ENCODE measurements at places on chromosomes 6 and 20.
A peak's percentile ranks its signal among the peaks of the same experiment; 100 is the strongest.

GRCh38 chr20:56685879-56686278 is 56.8 kb downstream of the TFAP2C start:
- no peak for DNase-seq

DNA sequence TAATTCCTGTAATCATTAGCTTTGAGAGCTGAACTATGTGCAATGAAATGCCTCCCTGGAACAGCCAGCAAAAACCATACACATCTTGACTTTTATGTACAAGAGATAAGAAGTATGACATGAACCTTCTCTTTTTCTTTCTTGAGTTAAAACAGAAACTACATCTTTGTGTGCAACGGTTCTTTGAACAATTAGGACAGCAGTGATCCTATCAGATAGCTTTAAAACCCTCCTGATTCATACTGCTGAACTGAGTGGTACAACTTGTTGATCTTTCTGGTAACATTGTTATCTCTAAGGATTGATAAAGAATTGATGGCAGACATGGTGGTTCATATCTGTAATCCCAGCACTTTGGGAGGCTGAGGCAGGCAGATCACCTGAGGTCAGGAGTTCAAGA is 43.4 kb downstream of the TRAF3IP2 start:
- no peak for DNase-seq

- no peak for DNase-seq
Measured at GRCh38 chr20:59999502-59999901, 41.3 kb downstream of the CDH26 start.

DNA sequence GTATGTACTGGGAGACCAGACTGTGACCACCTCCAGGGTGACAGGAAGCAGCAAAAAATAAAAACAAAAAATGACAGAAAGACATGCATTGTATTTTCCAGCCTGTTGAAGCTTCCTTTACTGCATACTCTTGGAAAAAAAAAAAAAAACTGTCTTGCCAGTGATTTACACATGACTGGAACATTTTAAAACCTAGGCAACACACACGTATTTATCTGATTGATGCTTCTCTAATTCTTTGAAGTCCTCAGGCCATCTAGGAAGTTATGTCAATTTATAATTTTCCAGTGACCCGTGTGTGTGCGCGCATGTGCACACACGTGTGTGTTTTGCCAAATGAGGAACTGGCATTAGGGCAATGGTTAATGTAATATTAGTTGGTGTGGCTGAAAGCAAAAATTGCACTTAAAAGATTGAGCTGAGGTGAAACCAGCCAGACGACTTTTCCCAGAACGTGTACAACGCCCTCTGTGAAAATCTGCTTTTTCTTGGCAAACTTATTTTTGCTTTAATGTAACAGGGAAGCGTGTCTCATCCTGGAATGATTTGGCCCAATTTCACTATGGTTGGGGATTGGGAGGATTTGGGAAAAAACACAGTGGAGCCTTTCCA is 315.2 kb downstream of the TFAP2A start:
- DNase-seq: no peak

DNA sequence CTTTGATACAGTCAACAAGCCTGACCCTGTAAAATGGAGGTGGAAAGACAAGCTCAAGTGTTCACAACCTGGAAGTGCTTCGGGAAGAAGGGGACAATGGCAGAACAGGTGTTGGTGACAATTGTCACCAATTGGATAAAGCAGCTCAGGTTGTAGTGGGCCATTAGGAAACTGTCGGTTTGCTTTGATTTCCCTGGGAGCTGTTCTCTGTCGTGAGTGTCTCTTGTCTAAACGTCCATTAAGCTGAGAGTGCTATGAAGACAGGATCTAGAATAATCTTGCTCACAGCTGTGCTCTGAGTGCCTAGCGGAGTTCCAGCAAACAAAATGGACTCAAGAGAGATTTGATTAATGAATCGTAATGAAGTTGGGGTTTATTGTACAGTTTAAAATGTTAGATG is 15.0 kb downstream of the CCR6 start:
- no peak for DNase-seq

GRCh38 chr20:44209686-44210405 is 725 bp downstream of the OSER1 start:
- no peak for DNase-seq

DNA sequence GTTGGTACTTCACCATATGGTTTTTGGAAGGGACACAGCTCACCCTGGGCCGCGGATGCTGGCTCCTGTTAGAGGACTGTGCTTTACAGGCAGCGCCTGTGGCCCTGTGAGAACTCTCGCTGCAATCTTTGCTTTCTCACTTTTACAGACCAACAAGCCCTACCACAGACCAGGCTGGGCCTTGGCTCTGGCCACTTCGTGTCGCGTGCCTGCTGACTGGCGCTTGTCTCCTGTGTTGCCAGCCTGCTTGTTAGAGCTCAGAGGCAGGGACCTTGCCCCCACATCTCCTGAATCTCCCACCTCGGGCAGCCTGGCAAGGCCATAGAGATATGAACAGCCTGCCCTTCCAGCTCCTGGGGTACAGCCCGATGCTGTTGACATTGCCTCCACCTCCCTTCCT is 56.1 kb downstream of the SYNJ2 start:
- DNase-seq: no peak

DNA sequence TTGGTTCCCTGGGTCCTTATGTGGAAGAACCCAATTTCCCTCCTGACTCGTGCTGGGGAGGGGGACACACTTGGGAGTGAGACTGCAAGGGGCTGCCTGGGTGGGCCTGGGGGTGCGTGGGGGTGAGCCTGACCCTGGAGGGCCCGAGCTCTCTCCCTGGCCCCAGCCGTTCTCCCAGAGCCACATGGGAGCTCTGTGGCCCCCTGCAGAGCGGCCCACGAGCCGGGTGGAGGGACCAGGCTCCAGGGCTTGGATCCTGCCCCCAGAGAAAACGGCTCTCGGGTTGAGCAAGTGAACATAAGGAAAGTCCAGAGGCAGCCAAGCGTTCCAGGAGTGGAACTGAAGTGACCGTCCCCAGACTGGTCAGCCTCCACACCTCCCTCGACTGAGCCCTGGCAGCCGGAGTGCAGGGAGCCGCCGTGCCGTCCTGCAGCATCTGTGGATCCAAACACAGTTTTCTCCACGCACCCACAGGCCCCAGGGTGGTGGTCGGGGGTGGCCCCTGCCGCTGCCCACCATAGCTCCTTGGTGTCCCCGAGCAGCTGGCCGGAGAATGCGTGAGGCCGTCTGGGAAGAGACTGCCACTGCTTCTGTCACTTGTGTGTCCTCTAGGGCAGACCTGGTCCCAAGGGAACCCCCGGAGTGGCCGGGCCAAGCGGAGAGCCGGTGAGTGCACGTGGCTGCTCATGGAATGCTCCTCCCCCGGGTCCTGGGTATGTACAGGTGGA is 10.6 kb downstream of the COL9A3 start:
- no peak for DNase-seq

- no peak for DNase-seq
Measured at GRCh38 chr6:126803769-126804168, 314.7 kb upstream of the RSPO3 start.

- DNase-seq: no peak
Measured at GRCh38 chr6:28353981-28354676, 4.4 kb downstream of the ZKSCAN3 start.

DNA sequence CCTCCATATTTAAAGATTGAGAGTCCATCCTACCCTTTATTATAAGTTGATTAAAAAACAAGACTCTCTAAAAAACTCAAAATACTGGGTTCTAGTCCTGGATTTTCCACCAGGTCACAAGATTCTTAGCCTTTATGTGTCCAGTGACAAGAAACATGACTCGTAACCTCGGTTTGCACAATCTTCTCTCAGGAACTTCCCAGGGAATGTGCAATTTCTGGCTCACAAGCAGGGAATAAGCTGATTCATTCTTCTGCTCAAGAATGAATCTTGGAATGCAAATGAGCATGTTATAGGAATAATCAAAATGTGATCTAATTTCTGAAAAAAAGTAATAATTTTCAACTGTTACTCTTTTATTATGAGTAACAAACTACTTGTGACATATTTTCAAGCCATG is 45.1 kb downstream of the OGFRL1 start:
- DNase-seq: no peak

DNA sequence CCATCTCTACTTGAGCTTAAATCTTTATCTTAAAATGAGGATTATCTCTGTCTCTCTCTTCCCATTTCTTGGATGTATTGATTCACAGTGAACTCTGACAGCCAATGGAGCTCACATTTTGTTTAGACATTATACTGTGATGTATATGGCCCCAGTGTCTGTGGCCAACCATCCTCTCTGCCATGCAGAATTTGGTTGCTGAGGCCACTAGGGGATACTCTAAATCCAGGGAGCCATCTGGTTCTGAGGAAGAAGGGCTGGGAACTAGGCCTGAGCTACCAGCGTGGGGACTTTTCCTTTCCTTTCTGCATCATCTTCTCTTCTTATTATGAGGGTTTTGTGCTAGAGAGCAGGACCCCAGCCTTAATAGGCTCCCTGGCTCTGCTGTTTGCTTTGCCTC is 59.1 kb upstream of the RIPOR2 start:
- DNase-seq: no peak

DNA sequence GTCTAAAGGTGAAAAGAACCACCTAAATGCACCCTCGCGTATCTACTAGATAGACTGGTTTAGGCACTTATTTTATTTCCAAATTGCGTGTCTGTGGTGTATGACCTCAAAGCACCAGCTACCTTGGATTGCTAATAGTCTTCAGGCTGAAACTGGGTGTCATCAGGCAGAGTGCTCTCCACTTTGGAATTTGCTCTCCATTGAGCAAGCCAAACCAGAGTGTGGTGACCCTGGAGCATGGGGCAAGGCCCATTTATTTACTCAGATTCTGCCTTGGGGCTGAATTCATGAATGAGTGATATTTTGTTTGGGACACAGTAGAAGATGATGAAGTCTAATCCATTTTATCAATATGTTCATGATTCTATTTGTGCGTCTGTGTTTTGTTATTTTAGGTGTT is 812.8 kb upstream of the SLC35B3 start:
- no peak for DNase-seq

- DNase-seq: peak; percentile 50
Measured at GRCh38 chr6:34986845-34987246, 97.8 kb downstream of the ANKS1A start.

- DNase-seq: no peak
Measured at GRCh38 chr20:23163562-23163961, 77.4 kb upstream of the CD93 start.

DNA sequence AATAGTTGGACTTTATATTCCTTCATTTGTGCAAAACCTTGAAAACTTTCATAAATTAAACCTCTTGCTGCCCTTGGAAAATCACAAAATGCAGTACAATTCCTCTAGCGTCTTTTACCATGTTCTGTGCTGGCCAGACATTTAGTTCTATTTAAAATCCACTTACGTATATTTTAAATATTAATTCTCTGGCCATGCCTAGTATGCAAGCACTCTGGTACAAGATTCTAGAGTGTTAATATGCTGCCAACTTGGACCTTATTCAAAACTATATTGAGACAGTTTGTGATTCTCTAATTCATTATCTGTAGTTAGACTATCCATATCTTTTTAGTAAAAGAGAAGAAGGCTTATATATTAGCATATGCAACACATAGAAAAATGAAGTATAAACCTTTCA is 328.1 kb downstream of the ARHGAP18 start:
- no peak for DNase-seq

DNA sequence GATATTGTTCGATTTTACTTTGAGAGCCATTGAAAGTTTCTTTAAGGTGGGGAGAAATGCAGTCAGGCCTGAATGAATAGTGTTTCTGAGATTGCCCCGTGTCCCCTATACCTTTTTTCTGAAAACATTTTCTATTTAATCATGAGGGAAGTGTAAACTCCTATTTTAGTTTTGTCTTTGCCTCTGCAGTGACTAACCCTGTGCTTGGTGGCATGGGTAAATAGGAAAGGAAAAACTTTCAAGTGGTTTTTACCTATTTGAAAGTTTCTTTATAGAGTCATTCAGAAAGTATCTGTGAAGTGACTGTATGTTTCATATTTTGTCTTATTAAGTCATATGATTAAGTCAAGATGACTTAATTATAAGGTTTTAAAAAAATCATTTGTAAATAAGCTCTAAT is 14.5 kb downstream of the SNRNP48 start:
- DNase-seq: no peak
